KG1 (cell line): ENCODE measurements at places on chromosomes 16 and 17.

DNA sequence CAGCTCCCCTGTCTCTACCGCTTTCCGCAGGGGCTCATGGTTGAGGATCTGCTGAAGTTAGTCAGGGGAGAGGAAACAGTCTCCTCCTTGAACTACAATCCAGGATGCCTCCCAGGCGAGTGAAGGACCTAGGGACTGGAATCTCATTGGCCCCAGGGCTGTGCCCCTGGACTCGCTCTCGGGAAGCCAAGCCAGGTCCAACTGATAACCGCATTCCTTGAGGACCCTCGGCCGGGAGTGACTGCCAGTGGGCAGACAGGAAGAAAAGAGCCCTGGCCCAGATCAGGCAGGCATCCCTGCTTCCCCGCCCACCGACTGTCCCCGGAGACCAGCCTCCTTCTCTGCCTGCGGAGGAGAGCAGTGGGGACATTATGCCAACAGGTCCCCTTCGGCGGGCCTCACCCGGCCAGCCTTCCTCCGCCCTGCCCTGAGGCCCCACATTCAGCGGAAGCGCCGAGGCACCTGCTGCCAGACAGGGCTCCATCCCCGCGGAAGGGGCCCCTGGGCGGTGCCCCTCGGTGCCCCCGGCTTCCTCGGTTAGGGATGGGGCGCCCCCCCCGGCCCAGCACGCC is 776 bp downstream of the LRRC75A start:
- no peak for DNase-seq

GRCh38 chr16:84768808-84769197 is 51.0 kb upstream of the CRISPLD2 start:
- no peak for DNase-seq

GRCh38 chr17:38602453-38602852 is 3.3 kb downstream of the SRCIN1 start:
- no peak for DNase-seq

DNA sequence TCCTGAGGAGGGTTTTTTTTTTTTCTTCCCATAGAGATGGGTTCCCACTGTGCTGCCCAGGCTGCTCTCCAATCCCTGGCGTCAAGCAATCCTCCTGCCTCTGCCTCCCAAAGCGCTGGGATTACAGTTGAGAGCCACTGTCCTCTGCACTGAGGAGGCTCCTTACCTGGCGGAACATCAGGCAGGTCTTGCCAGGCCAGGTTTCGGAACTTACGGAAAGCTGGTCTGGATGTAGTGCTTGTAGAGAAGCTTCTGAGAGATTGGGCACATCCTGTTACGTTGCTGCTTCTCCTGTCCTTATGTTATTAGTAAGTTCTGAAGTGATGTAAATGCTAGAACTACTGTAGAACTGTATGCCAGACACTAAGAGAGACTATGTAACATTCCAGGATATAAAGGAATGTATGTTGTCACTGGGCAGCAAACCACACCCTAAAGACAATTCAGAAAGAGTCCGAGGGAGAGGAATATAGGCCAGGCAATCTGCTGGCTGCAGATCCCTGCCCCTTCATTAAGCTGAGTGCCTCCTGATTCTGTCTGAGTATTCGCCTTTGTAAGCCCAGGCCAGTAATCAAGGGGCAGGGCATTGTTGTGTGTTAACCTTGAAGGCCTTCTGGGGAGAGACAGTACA is 21.1 kb downstream of the ETV4 start:
- DNase-seq, result no peak

GRCh38 chr17:6514371-6514770 is 42.0 kb downstream of the PITPNM3 start:
- DNase-seq, result no peak

- no peak for DNase-seq
Observed at GRCh38 chr16:30004811-30005242, 6.0 kb downstream of the DOC2A start.

DNA sequence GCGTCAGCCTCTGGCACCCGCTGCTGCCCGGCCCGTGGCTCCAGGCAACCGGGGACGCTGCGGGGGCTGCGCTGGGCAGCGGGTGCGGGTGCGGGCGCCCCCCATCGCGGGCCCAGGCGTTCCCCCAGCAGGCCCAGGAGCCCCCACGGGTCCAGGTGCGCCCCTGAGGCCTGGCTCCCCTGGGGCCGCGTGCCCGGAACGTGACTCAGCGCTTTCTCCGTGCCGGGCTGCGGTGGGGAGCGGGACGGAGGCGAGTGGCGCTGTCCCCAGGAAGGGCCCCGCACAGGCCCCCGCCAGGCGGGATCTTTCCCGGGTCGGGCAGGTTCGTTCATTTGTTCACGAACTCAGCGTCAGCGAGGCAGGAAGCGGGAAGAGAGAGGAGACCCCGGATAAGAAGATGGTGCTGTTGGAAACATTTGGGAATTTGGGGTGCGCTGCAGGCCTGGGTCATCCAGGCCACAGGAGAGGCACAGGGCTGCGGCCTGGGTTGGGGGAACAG is 18.4 kb upstream of the EXOC7 start:
- DNase-seq, result no peak

DNA sequence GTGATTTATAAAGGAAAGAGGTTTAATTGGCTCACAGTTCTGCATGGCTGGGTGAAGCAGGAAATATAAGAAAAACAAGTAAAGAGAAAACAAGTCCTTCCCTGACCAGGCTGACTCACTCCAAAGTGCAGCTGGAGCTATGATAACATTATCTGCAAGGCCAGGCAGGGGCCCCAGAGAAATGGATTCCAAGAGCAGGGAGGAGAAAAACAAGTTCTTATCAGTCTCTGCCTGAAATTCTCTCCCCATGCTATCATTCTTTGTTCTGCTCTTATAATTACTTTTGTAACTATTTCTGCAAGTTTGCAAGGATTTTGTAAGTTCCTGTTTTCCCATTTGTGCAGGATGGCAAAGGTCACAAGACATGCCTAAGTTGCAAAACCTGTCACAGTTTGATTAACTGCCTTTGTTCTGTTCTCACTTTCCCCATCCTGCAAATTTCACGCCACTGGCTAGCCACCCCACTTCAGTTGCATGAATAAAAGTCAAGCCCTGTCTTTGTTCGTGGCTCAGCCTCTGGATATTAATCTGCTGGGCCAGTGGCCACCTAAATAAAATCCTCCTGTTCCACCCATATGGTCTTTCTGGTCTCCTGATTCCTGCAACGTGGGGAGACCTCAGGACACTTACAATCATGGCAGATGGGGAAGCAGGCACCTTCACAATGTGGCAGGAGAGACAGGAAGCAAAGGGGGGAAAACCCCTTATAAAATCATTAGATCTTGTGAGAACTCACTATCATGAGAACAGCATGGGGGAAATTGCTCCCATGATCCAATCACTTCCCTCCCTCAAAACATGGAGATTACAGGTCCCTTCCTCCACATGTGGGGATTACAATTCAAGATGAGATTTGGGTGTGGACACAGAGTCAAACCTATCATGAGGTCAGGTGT is 13.1 kb downstream of the ABCA9 start:
- DNase-seq, result no peak

DNA sequence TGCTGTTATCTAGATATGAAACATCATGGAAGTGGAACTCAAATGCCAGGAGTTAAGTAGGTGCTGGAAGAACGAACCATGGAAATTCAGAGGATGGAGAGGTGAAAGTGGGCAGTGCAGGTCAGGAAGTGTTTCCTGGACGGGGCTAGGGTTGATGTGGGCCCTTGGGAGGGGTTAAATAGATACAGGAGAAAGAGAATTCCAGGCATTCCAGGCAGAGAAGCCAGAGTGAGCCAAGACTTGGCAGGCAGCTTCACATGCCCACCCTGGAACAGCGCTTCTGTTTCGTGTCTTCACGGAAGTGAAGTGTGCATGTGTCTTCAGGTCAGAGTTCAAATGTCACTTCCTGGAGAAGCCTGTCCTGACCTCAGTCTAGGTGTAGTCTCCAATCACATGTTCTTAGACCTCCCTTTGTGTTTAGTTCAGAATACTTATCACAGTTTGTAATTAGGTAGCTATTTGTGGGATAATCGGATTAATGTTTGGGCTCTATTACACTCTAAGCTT is 41.3 kb downstream of the GP2 start:
- no peak for DNase-seq

GRCh38 chr16:79312502-79312901 is 288.0 kb downstream of the MAF start:
- no peak for DNase-seq

GRCh38 chr17:57640079-57640478 is 105.0 kb downstream of the CCDC182 start:
- DNase-seq, result no peak

DNA sequence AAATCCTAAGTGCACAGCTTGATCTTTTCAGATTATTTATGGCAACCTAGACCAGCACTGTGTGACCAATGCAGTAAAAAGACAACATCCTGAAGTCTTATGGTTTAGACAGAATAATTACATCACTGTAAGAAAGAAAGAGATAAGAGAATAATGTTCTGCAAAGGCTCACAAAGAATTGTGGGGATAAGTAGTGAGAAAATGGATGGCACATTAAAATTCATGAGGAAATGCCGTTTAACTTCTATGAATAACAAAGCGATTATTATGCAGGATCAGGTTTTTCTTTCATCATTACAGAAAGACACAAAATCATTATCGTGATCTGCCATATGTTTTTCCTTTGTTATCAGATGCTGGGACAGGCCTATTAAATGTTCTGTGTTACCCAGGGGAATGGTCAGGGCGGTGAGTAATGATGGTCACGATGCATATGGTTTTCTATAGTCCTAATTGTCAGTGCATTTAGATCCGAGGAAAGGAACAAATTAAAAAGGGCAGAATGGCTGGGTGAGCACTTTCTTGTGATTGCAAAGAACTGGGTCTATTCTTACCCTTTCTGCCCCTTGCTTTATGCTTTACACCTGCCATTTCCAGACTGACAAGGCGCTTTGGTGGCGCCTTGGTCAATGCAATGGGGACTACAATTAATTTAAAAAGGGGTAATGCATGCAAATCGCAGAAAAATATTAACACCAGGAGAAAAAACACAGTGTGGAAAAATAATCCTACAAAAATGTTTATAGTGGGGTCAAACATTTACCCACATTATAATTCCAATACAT is 18.1 kb upstream of the DHX40 start:
- no peak for DNase-seq

DNA sequence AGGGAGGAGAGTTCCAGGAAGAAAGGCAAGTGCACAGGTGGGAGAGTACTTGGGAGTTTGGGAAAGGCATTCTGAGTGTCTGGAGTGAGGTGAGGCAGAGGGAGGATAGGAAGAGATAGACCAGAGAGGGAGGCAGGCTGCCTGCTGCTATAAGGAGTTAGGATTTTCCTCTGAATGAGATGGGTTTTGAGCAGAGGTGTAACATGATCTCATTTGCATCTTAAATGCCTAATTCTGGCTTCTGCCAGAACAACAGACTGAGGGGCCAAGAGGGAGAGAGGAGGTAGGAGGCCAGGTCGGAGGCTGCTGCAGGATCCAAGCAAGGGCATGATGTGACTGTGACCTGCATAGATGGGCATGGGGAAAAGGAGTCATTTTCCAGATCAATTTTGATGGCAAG is 31.5 kb upstream of the IRX6 start:
- no peak for DNase-seq

- DNase-seq, result no peak
Observed at GRCh38 chr17:50204431-50204830, 3.0 kb upstream of the COL1A1 start.

DNA sequence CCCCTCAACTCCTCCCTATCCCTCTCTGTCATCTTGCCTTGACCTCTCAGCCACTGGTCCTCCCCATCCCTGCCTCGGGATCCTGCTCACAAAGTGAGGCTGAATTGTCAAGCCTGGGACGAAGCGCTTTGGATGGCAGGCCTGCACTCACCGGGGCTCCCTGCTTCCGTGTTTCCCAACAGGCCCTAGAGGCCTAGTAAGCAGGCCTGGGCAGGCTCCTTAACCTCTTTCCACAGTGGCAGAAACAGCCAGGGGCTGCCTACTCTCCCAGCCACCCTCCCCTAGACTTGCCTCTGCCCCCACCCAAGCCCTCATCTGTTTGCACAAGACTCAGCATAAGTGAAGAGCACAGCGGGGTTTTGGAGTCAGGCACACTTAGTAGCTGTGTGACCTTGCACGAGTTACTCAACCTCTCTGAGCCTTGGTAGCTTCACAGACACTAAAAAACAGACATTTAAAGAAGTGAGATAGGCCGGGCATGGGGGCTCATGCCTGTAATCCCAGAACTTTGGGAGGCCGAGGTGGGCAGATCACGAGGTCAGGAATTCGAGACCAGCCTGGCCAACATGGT is 5.0 kb upstream of the FADS6 start:
- DNase-seq, result no peak

DNA sequence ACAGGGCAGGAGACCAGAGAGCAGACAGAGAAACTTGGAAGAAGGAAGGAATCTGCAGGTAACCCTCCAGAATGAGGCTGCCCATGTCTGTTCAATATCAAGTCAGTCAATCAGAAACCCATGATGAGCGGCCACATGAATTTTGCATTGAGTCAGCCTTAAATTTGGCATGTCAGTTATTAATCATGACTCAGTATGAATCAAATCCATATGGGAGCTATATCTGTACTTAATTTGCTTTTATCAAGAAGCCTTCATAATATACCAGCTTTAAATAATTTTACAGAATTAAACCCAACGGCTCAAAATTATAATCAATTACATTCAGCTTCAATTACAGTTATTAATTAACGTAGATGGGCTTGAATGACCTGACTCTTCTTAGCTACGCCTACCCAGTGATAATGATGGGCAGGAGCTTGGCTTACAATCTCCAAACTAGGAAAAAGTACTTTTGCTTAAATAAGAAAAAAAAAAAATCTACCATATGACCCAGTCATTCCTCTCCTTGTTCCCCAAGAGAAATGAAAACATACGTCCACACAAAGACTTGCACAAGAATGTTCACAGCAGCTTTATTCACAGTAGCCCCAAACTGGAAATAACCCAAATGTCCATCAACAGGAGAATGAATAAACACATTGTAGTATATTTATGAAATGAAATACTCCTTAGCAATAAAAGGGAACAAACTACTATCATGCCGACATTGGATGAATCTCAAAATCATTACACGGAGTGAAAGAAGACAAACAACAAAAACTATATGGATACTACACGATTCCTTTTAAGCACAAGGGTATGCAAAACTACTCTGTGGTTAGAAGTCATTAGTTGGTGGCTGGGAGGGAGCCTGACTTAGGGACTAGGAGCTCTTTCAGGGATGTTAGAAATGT is 48.6 kb downstream of the SLC39A11 start:
- no peak for DNase-seq

GRCh38 chr17:72972263-72972951 is 120.1 kb downstream of the SLC39A11 start:
- DNase-seq, result no peak
